Ascending aorta (tissue), 2 donors: ENCODE measurements at places on chromosomes 1 and 21. TPM values are rescaled to one million over a fixed set of nuclear protein-coding genes. Genes with fewer than 3 reads are reported as not detected.

- no peaks in the 10 kb centered on the region for H3K36me3 ChIP-seq
- H3K27ac ChIP-seq, result no peak overlapping the region
- H3K4me3 ChIP-seq, result no peak overlapping the region
- no peaks in the 10 kb centered on the region for H3K27me3 ChIP-seq
- no peaks in the 10 kb centered on the region for H3K4me1 ChIP-seq
These were observed 65.5 kb upstream of the LRP8 start for GRCh38 chr1:53393325-53393792.

DNA sequence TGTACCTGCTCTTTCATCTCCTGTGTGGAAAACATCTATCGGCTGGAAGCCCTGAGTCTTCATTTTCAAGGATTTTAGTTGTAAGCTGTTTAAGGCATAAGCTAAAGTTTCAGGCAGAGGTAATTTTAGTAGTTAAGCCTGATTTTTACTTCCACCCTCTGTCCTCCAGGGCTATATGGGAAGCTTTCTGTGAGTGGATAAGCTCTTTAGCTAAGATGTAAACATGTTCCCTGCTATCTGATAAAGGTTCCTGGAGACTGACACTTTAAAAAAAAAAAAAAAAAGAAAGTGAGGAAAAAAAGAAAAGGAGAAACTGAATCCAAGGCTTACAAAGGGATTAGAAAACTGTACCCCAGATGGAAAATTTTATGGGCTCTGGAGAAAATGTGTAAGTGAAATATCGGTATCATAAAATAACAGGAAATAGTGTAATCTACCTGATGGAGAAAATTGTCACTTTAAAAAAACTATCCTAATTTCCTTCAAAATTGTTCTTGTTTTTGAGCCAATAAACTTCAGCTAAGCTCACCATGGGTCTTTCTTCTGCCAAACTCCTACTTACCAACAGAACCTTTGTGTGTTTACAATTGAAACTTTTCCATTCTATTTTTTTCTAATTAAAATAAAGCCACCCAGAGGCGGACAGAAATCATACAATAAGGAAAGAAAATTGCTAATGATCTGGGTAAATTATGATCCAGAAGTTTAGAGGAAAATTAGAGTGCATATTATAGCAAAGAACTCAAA lies 180.5 kb downstream of the TGFB2 start:
- H3K36me3 ChIP-seq, result no peaks in the 10 kb centered on the region
- no peaks in the 10 kb centered on the region for H3K27me3 ChIP-seq
- H3K27ac ChIP-seq, result no peak overlapping the region
- H3K4me3 ChIP-seq, result no peak overlapping the region
- no peak for DNase-seq

DNA sequence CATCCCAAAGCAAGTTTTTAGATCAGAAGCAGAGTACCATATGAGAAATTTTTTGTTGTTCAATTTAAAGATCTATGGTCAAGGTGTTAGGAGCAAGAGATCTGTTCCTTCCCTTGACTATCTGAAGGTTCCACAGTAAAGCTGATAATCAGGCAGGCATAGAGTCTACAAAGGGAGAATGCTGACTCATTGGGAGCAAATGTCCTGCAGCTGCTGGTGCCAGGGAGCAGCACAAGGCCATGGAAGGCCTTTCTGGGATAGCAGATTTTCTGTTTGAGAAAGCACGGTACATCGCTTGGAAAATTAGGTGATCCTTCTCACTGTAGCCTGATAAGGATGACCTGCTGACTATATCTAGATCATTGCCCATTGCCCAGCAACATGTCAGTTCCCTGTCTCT lies 210.1 kb upstream of the C1orf87 start:
- peaks cover 10% of the 10 kb centered on the region for H3K4me1 ChIP-seq
- no peak overlapping the region for H3K4me3 ChIP-seq
- no peaks in the 10 kb centered on the region for H3K27me3 ChIP-seq

DNA sequence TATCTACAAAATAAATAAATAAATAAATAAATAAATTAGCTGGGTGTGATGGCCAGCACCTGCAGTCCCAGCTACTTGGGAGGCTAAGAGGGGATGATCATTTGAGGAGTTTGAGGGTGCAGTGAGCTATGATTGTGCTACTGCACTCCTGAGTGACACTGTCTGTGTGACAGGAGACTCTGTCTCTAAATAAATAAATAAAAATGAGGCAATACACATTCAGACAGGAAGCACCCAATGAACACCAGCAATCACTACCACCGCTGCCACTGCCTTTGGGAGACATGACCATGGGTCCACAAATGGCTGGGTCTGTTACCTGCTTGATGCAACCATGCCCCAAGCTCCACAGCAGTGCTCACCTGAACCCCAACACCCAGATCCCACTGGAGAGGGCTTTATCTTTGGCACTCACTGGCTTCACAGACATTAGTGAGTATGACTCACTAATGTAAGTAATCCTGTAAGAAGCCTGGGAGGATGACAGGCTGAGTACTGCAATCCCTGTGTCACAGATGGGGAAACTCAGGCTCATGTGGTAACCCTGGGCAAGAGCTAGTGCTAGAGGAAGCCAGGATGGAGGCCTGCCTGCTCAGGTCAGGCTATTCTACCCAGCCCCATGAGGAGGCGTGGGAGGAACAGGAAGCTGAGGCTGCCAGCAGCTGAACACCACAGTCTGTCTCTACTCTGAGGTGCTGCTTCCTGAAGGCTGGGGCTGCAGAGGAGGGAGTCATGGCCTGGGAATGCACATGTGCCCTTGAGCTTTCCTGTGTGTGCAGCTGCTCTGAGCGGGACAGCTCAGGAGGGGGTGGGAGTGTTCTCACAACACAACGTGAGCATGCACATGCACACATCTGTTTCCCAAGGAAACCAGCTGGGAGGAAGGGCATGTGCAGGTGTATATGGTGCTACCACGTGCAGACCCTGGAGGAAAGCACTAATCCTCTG lies 43.0 kb downstream of the SLC9A1 start:
- no peaks in the 10 kb centered on the region for H3K27me3 ChIP-seq
- DNase-seq, result peak; percentile 94
- H3K4me3 ChIP-seq, result no peak overlapping the region
- peaks cover 2% of the 10 kb centered on the region for H3K36me3 ChIP-seq
- peak overlapping the region; percentile 67 for H3K27ac ChIP-seq
- peaks cover 23% of the 10 kb centered on the region for H3K4me1 ChIP-seq

CFHR2 gene
- total RNA-seq, result not detected

C1orf167 gene
- total RNA-seq, result not detected
